ENCODE measurements at places on chromosomes 2 and 18.

DNA sequence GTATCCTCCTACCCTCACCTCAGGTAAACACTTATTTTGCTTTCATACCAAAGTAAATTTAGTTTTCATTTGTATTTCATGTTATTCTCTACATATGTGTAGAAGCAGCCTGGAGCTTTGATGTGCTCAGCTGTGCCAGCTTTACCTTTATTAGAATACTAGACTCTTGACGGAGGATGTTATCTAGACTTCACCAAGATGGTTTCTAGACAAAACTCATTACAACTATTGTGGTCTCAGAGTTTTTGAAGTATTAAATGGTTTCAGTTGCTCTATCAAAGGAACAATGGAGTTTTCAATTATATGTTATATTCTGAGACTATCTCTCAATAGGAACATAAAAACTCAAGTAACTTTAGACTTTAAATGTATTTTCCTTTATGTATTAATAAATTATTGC, 5.0 kb upstream of the IL18RAP start:
- DNase-seq: no peak

DNA sequence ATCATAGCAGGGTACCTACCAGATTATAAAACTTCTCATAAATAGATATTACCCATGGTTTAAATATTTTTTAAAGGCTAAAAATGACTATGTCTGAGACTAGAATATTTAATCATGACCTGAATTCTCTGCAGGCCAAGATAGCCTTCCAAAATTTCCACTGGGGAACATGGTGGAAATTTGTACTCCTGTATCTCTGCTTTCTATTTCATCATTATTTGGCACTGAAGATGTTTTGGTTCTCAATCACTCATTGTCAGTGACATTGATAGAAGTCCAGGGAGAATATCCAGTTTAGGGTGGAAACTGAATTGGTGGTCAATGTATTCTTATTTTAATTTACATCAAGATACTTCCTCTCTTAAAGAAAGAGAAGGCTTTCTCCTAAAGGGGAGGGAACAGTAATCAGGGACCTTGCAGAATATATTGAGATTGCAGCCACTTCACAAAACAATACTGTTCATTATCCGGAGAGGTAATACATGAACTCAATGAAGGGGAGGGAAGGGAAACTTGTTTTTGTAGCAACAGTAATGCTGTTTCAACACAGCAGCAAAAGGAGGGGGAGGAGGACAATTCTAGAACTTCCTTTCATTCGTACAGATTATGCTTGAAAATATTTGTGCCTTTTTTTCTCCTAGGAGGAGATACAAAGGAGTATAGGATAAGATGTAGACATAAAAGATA, 34.1 kb downstream of the EEF1B2 start:
- no peak for DNase-seq

- no peak for DNase-seq
These were observed 936.2 kb downstream of the DSC3 start for GRCh38 chr18:30106356-30106755.

GRCh38 chr2:59791004-59791618, 762.3 kb downstream of the BCL11A start:
- DNase-seq: no peak

- no peak for DNase-seq
These were observed 39.1 kb downstream of the TMEM163 start for GRCh38 chr2:134679745-134680144.

DNA sequence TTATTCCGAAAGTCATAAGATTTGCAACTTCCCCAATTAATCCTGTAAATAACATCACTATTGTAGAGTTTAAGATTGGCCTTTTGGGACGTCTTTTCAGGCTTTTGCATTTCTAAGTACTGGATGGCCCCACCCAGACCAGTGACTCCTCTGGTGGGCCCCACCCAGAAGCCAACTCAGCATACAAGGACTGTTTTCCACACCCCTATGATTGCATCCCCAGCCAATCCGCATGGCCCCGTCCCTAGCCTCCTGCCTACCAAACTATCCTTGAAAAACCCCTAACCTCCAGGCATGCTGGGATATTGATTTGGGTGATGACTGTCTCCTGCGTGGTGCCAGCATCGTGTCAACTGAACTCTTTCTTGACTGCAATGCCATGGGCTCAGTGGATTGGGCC, 24.5 kb upstream of the TGIF1 start:
- DNase-seq: no peak

GRCh38 chr2:133266926-133267590, 301.2 kb downstream of the NCKAP5 start:
- DNase-seq: no peak

GRCh38 chr2:97761192-97761591, 47.8 kb downstream of the ZAP70 start:
- no peak for DNase-seq

GRCh38 chr2:72211777-72212485, 64.3 kb upstream of the CYP26B1 start:
- no peak for DNase-seq

DNA sequence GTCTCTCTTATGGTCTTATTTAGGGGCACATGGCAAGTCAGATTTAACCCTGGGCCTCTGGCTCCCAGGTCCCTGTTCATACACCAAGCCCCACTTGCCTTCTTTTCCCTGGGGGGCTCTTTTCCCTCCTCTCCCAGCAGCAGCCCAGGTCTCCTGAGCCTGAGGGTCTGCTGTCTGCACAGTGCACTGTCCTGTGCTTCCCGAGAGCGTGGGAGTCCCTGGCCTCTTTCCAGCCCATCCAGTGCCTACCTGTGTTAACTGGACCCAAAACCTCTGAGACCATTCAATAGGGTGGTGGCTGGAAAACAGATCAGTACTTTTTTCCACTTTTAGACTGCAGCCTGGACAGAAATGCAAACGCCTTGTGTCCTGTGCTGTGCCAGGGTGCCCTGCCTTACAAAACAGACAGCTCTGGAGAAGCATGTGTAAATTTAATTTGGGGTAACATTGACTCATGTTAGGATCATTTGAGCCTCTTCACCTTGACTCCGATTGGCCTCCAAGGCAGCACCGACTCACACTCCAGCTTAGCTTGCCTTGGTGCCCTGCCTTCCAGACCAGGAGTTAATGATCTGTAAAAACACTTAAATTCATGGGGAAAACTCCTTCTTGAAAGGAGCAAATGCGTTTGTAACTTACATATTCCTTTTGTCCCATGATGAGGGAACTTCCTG, 34.3 kb downstream of the TWIST2 start:
- DNase-seq: no peak

- DNase-seq: no peak
These were observed 135.4 kb downstream of the PTRHD1 start for GRCh38 chr2:24657818-24658217.

- DNase-seq: no peak
These were observed 62.4 kb upstream of the ATIC start for GRCh38 chr2:215249501-215249900.

DNA sequence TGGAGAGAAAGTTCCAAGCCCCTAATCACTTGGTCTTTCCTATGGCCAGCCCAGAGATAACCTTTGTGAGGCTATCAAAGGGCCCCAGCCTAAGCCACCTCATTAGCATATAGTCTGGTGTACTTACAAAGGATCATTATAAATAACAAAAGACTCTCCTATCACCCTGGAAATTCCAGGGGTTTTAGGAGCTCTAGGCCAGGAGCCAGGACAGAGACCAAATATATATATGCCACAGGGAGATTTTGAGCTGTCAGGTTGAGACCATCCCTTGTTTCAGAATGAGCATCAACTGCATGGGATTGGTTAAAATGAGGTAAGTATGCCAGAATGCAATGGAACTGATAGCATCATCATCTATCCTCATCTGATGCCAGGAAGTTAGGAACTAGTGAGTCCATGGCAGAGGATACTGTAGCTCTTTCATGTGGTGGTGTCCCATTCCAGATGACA, 32.1 kb upstream of the CHRNA1 start:
- DNase-seq: no peak

DNA sequence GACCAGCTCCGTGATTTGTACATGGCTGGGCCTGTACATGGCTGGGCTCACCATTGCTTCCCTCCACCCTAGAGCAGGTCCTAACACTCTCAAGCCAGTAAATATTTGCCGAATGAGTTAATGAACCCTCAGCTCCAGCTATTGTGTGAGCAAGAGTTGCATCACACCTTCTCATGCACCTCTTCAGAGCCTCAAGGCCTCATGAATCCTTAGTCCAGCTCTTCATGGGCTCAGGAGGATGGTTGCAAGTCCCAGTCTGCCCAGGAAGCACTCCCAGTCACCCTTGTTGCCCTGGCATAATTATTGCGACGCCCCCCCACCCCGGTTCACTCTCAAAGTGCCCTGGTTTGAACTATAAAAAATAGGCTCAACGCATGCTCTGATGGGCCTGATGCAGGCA, 30.1 kb upstream of the GNAL start:
- DNase-seq: no peak

DNA sequence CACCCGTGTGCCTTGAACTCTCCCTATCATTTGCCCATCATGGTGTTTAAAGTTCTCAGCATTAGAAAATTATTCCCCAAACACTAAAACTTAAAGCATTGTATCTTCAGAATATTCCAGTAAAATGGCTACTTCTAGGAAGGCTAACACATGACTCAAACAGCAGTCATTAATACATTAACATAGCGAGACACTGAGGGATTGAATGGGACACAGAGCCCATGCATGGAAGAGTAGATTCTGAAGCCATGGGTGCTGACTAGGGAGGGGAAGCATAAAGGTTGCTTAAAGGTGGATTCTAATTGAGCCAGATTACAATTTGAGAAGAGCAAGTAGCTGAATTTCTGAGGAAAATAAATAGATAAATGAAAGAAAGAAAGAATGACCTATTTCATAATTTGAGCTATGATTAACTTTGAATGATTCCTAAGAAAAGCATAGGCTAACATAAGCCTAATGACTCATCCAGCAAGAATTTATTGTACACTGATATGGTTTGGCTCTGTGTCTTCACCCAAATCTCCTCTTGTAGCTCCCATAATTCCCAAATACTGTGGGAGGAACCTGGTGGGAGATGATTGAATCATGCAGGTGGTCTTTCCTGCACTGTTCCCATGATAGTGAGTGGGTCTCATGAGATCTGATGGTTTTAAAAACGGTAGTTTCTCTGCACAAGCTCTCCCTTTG, 79.8 kb upstream of the PIK3C3 start:
- DNase-seq: no peak
